Activated CD4-positive, alpha-beta T cell treated with anti-CD3 and anti-CD28 coated beads, Interleukin-2, amount 10 ng/mL, durations not matched to agents 7 days and 5 days (primary cell): ENCODE measurements at places on chromosomes 4 and X.

DNA sequence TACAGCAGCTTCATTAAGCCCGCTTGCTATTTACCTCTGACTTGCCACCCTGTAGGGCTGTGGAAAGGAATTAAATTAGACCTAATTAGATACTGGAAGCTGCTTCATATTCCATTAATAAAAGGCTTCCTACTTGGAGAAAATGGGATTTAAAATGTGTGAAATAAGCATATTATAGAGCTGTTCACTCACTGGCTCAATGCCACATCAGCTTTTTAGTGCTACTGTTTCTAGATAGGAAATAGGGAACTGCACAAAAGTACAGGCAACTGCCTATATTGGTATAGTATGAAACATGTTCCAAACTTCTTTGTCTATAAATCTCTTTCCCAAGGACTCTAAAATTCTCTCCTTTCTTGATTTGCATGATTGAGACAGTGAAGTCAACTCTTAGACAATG lies 407.9 kb upstream of the AADAT start:
- no peaks in the 10 kb centered on the region for H3K4me1 ChIP-seq
- H3K27me3 ChIP-seq, result no peaks in the 10 kb centered on the region
- no peak overlapping the region for H3K27ac ChIP-seq
- H3K4me3 ChIP-seq, result peak overlapping the region; percentile 66
- H3K36me3 ChIP-seq, result no peaks in the 10 kb centered on the region
- no peak for DNase-seq

- H3K36me3 ChIP-seq, result peaks cover 18% of the 10 kb centered on the region
- no peaks in the 10 kb centered on the region for H3K27me3 ChIP-seq
- peak; percentile 10 for DNase-seq
- peaks cover 40% of the 10 kb centered on the region for H3K4me1 ChIP-seq
- H3K4me3 ChIP-seq, result peak overlapping the region; percentile 77
- H3K27ac ChIP-seq, result peak overlapping the region; percentile 97
These were observed 1.4 kb upstream of the CEP135 start for GRCh38 chr4:55947254-55947882.

DNA sequence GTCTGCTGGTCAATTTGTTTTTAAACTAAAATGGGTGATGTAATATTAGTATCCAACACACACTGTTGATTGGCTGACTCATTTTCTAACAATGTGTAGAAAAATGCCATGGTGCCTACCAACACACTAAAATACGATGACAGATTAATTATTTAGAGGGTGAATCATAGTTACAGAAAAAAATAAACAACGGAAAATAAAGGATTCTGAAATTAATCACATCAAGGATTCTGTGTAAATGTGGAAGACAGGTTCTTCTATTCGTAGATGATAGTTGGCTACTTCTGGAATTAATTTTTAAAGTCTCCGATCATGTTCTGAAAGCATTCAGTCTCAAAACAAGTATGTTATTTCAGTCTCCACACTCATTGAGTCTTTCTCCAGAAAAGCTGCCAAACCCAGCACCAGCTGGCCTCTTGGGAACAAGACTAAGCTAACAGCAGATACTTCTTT lies 8.2 kb upstream of the IQCM start:
- H3K36me3 ChIP-seq, result no peaks in the 10 kb centered on the region
- H3K4me1 ChIP-seq, result no peaks in the 10 kb centered on the region
- no peak overlapping the region for H3K27ac ChIP-seq
- H3K27me3 ChIP-seq, result no peaks in the 10 kb centered on the region
- no peak overlapping the region for H3K4me3 ChIP-seq
- DNase-seq, result no peak

DNA sequence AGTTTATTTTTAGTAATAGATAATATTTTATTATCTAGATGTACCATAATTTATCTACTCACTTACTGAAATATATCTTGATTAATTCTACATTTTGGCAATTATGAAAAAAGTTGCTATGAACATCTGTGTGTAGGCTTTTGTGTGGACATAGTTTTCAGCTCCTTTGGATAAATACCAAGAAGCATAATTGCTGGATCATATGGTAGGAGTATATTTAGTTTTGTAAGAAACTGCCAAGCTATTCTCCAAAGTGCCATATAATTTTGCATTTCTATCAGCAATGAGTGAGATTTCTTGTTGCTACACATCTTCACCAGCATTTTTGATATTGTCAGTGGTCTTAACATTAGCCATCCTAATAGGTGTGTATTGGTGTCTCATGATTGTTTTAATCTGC lies 882.6 kb upstream of the GRIA3 start:
- no peak overlapping the region for H3K4me3 ChIP-seq
- H3K27me3 ChIP-seq, result no peaks in the 10 kb centered on the region
- H3K36me3 ChIP-seq, result no peaks in the 10 kb centered on the region
- H3K4me1 ChIP-seq, result no peaks in the 10 kb centered on the region
- no peak for DNase-seq

- H3K27me3 ChIP-seq, result no peaks in the 10 kb centered on the region
- no peak overlapping the region for H3K4me3 ChIP-seq
- peaks cover 32% of the 10 kb centered on the region for H3K4me1 ChIP-seq
- no peak for DNase-seq
- H3K36me3 ChIP-seq, result no peaks in the 10 kb centered on the region
These were observed 82.3 kb downstream of the SPRY1 start for GRCh38 chr4:123478859-123479345.

DNA sequence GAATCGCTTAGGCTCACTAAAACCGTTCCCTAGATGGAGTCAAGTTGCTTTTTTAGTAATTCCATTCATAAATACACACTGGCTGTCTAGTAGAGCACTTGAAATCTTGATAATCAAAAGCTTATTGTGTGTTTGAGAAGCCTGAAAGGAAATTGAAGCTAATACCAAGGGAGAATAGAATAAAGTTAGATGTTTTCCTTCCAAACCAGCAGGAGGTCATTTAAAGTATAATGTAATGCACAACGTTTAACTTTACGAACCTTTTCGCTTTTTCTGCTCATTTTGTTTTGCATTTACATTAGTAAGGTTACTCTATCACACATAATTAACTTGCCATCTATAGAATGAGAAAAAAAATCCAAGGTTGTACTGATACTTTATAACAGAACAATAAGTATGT lies 440.9 kb downstream of the NKX6-1 start:
- H3K36me3 ChIP-seq, result no peaks in the 10 kb centered on the region
- H3K27ac ChIP-seq, result no peak overlapping the region
- H3K27me3 ChIP-seq, result no peaks in the 10 kb centered on the region
- no peaks in the 10 kb centered on the region for H3K4me1 ChIP-seq
- H3K4me3 ChIP-seq, result no peak overlapping the region

DNA sequence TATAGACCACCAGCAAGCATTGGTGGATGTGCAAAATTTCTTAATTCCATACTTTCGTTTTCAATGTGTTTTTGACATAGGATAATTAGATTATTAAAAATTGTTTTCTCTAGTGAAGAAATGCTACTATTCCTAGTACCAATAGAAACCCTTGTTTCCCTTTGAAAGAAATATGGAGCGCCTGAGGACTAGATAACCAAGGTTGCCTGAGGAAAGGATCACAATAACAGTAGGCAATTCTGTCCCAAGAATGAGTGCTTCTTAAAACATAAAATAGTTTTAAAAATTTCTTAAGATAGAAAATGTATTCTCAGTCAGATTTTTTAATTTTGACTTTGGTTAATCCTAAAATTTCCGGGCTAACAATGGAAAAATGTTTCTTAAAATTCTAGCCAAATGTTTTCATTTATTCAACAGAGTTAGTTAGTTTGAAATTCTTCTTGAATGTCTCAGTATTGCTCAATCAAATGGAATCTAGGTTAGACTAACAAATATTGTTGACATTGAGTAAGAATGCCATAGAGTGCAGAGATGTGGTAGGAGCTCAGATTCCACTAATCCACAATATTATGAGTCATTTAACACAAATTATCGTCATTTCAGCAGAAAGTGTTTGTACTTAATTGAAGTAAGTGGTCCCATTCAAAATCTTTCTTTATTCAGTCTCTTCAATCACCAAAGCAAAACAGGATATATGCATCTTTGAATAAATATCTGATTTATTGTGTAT lies 666.0 kb downstream of the GRID2 start:
- no peaks in the 10 kb centered on the region for H3K27me3 ChIP-seq
- no peaks in the 10 kb centered on the region for H3K4me1 ChIP-seq
- no peaks in the 10 kb centered on the region for H3K36me3 ChIP-seq
- H3K4me3 ChIP-seq, result no peak overlapping the region
- no peak overlapping the region for H3K27ac ChIP-seq

DNA sequence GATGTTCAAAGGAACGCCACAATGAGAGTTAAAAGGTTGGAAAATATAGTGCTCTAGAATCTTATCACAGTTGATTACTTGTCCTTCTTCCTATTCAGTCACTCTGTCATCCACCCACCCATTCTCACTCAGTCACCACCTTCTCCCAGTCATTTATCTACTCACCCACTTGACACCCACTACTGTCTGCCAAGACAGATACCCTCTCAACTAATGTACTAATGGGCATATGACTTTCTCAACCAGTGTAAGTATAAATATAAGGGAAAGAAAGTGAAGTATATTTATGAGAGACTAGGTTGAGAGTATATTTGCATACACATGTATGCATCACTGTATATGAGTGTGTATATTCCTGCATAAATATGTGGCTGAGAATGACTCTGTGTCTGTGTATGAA lies 20.0 kb downstream of the MID2 start:
- H3K4me3 ChIP-seq, result no peak overlapping the region
- H3K27me3 ChIP-seq, result no peaks in the 10 kb centered on the region

- DNase-seq, result no peak
- no peak overlapping the region for H3K4me3 ChIP-seq
- no peaks in the 10 kb centered on the region for H3K27me3 ChIP-seq
- H3K4me1 ChIP-seq, result no peaks in the 10 kb centered on the region
- H3K36me3 ChIP-seq, result no peaks in the 10 kb centered on the region
These were observed 130.1 kb upstream of the DKK2 start for GRCh38 chr4:107166181-107166580.

GRCh38 chr4:156825074-156825473 lies 146.5 kb downstream of the PDGFC start:
- H3K4me3 ChIP-seq, result no peak overlapping the region
- H3K27ac ChIP-seq, result no peak overlapping the region
- no peak for DNase-seq
- H3K4me1 ChIP-seq, result no peaks in the 10 kb centered on the region

GRCh38 chr4:2077537-2078460 lies 18.7 kb downstream of the NAT8L start:
- no peak overlapping the region for H3K27ac ChIP-seq
- no peaks in the 10 kb centered on the region for H3K4me1 ChIP-seq
- H3K27me3 ChIP-seq, result no peaks in the 10 kb centered on the region
- H3K4me3 ChIP-seq, result no peak overlapping the region
- DNase-seq, result no peak

- H3K27me3 ChIP-seq, result no peaks in the 10 kb centered on the region
- no peak for DNase-seq
- H3K4me1 ChIP-seq, result peaks cover 60% of the 10 kb centered on the region
These were observed 18.2 kb downstream of the UBE2D3 start for GRCh38 chr4:102809190-102809589.

DNA sequence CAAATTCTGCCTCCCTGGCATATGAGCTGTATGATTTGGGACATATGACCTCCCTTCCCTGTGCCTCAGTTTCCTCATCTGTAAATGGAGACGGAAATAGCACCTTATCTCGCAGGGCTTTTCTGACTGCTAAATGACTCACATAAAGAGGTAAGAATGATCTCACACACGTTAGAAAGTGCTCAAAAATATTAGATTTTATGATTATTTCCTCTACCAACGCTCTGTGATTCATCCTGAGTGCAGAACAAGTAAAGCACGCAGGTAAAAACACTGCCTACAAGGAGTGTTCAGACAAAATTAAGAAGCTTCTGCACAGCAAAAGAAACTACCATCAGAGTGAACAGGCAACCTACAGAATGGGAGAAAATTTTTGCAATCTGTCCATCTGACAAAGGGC lies 21.1 kb downstream of the ACSL1 start:
- H3K36me3 ChIP-seq, result peaks cover 6% of the 10 kb centered on the region
- no peak for DNase-seq
- no peaks in the 10 kb centered on the region for H3K27me3 ChIP-seq
- H3K4me1 ChIP-seq, result peaks cover 5% of the 10 kb centered on the region
